BJ (cell line): ENCODE measurements at places on chromosomes 4 and X. TPM values are rescaled to one million over a fixed set of nuclear protein-coding genes. Genes with fewer than 3 reads are reported as not detected.

- no peak for DNase-seq
Measured at GRCh38 chrX:19003756-19004155, 19.8 kb upstream of the PHKA2 start.

- no peak for DNase-seq
Measured at GRCh38 chr4:5027346-5027745, 8.1 kb upstream of the CYTL1 start.

- no peak for DNase-seq
Measured at GRCh38 chr4:161393602-161394001, 770.2 kb downstream of the FSTL5 start.

DNA sequence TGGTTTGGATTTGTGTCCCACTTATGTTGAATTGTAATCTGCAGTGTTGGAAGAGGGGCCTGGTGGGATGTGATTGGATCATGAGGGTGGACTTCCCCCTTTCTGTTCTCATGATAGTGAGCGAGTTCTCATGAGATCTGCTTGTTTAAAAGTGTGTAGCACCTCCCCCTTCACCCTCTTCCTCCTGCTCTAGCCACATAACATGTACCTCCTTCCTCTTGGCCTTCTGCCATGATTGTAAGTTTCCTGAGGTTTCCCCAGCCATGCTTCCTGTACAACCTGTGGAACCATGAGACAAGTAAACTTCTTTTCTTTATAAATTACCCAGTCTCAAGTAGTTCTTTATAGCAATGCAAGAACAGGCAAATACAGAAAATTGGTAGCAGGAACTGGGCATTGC is 138.7 kb downstream of the INPP4B start:
- no peak for DNase-seq

GRCh38 chr4:106320235-106320634 is 3.9 kb downstream of the AIMP1 start:
- no peak for DNase-seq

DNA sequence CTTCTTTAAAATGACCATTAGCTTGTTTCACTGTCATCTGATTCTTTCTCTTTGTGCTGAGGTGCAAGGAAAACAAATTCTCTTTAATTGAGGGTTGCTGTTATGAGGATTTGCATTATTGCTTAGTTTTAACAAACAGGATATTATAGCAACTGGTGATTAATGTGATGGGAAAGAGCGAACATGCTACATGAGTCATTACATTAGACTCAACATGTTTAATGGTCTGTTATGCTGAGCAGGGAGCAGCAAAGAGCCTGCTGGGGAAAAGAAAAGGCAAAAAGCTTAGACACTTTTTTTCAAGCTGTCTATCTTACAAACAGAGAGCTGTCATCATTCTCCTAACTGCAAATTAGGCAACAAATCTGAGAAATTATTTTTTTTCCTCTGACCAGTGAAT is 230.5 kb upstream of the LCORL start:
- no peak for DNase-seq

- no peak for DNase-seq
Measured at GRCh38 chr4:20987191-20987590, 286.9 kb downstream of the PACRGL start.

GRCh38 chr4:3013839-3014350 is 50.5 kb downstream of the GRK4 start:
- no peak for DNase-seq

DNA sequence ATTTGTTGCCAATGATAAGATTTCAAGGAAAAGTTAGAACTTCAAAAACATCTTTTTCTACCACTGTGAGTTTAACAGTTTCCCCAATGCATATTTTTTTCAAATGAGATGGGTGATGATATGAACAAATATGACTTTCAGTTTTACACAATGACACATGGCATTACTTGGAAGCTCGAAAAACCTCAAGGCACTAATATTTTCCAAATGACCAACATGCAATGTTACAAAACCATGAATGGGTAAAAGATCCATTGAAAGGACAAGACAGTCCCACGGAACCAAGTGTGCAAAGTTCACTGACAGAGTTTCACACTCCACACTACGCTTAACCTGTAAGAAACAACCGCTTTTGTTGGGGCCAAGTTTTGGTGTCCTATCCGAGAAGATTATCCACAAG is 84.5 kb downstream of the CD99L2 start:
- DNase-seq = peak; percentile 6

DNA sequence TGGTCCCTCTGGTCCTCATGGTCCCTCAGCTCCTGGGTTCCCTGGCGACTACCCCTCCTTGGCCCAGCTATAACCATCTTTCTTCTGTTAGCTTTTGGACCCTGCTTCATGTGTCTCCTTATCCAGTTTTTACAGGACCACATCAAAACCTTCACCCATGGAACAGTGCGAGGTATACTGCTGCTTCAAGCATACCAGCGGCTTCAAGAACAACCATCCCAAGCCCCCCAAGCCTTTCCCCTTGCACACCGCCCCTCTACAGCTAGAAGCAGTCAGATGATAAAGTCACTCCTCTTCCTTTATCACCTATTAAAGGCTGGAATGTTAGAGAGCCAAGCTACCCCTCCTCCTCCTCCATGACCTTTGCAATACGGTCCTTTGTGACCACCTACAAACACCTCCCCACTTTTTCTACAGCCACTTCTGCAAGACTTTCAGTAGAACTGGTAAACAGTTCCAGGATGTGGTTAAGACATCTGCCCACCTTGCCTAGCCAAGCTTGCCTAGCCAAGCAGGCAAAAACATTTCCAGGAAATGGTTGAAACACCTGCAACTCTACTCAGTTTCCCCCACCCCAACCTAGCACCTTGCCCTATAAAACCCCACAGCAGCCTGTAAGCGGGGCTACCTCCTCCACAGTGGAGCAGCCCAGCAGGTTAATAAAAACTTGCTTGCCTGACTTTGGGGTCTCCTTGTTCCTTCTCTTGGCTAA is 125.7 kb downstream of the ZC4H2 start:
- no peak for DNase-seq

DNA sequence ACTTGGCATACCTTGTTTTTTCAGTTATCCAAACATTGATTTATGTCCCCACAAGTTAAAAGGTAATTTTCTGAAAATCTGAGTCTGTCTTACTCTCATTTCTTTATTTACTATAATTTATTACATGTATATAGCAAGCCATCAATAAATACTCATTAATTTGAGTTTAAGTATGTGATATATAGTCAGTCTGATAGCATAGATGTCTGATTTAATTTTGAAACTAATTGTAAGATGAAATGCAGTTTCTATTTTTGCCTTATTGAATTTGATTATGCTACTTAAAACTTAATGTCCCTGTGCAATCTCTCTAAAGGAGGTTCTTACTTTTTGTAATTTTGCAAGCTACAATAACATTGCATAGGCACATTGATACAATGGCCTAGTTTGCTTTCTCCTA is 2418.6 kb downstream of the ARAP2 start:
- DNase-seq = no peak

GRCh38 chr4:76366737-76367136 is 54.2 kb downstream of the CCDC158 start:
- no peak for DNase-seq

GRCh38 chr4:124722071-124722470 is 9.5 kb upstream of the ANKRD50 start:
- DNase-seq = no peak

DNA sequence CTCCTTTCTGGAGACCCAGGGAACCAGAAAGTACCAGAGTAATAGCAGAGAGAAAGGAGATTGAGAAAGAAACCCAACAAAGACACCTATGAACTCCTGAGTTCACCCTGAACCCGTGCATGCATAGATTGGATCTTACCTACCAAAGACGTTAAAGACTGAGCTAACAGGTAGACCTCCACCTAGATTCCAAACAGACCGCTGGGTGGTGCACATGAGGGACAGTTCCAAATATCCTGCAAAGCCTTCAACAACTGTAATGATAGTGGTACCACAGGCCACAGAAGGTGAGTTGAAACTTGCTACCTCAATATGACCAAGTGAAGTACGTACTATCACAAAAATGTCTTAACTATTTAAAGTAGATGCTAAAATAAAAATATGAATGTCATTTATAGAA is 34.0 kb upstream of the NR0B1 start:
- DNase-seq = no peak

DNA sequence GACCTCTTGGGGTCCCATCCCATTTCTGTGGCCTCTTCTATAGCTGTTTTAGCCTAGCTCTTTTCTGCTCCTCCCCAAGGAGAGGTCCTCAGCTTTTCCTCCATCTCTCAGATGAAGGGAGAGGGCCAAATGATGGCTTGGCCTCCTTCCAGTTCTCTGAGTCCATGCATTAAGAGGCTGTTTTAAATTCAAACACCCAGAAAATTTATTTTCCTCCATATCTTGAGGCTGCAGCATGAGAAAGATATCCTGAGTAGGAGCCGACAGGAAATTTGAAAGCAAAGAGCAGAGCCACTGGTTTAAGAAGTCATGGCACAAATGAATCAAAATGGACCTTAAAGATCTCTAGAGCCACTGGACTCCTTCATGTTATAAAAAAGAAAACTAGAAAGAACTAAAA is 558.8 kb downstream of the MID1IP1 start:
- no peak for DNase-seq

- no peak for DNase-seq
Measured at GRCh38 chr4:101009471-101009870, 337.9 kb downstream of the PPP3CA start.

GRCh38 chr4:17788956-17789355 is 7.5 kb upstream of the FAM184B start:
- DNase-seq = no peak

- DNase-seq = no peak
Measured at GRCh38 chrX:8591501-8591900, 126.9 kb downstream of the VCX3B start.

MAGT1 gene
- polyA plus RNA-seq = 38.2 and 80.0 TPM in 2 replicates

CXCL3 gene
- 0.18 and 0.47 TPM in 2 replicates for polyA plus RNA-seq

CHIC1 gene
- 3.1 and 6.9 TPM in 2 replicates for polyA plus RNA-seq

AR gene
- 11.4 and 13.9 TPM in 2 replicates for polyA plus RNA-seq

GABRG1 gene
- not detected in 2 replicates for polyA plus RNA-seq

F9 gene
- polyA plus RNA-seq = not detected in 2 replicates

SAGE1 gene
- not detected in 2 replicates for polyA plus RNA-seq

NXF2 gene
- not detected in 2 replicates for polyA plus RNA-seq

SPANXB1 gene
- polyA plus RNA-seq = not detected in 2 replicates

NUDT11 gene
- 5.6 and 7.7 TPM in 2 replicates for polyA plus RNA-seq

PDCL2 gene
- not detected in 2 replicates for polyA plus RNA-seq

RELL1 gene
- polyA plus RNA-seq = 6.5 and 8.1 TPM in 2 replicates

SASH3 gene
- not detected in 2 replicates for polyA plus RNA-seq
